ENCODE measurements at places on chromosomes 16 and 17. TPM values are rescaled to one million over a fixed set of nuclear protein-coding genes. Genes with fewer than 3 reads are reported as not detected.

Gene AATF
- total RNA-seq = 41.5 TPM

Gene CLDN7
- 4.1 TPM for total RNA-seq

Gene KRTAP4-1
- not detected for total RNA-seq

Gene TP53TG3
- not detected for total RNA-seq

Gene SLC52A1
- total RNA-seq = not detected

Measured in sciatic nerve (tissue), 2 donors.